Stimulated activated CD4-positive, alpha-beta T cell treated with anti-CD3 and anti-CD28 coated beads, Interleukin-12 subunit alpha, Interleukin-12 subunit beta, amount 100 ng/mL, for 4 hours (primary cell): ENCODE measurements at places on chromosomes 1 and 21.

DNA sequence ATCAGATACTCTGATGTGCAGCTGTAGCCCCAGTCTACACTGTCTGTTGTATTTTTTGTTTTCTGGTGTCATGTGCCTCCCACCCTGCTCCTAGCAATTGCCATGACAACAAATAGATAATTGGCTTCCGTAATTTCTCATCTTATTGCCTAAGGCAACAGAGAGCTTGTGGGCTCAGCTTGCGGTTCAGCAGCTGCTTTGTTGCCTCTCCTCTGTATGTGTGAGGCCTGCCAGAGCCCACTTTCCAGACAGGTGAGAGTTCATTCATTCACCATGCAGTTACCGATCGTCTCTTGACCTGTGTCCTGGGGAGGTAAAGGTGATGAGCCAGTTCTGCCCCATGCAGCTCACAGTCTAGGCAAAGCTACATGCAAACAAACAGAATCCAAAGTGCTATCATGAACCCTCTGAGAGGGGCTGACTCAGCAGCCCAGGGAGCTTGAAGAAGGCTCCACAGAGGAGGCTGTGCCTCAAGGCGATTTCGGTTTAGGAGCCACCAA lies 11.9 kb downstream of the LGALS8 start:
- no peak for DNase-seq

- no peak for DNase-seq
Measured at GRCh38 chr1:239918634-239919033, 173.0 kb upstream of the FMN2 start.

DNA sequence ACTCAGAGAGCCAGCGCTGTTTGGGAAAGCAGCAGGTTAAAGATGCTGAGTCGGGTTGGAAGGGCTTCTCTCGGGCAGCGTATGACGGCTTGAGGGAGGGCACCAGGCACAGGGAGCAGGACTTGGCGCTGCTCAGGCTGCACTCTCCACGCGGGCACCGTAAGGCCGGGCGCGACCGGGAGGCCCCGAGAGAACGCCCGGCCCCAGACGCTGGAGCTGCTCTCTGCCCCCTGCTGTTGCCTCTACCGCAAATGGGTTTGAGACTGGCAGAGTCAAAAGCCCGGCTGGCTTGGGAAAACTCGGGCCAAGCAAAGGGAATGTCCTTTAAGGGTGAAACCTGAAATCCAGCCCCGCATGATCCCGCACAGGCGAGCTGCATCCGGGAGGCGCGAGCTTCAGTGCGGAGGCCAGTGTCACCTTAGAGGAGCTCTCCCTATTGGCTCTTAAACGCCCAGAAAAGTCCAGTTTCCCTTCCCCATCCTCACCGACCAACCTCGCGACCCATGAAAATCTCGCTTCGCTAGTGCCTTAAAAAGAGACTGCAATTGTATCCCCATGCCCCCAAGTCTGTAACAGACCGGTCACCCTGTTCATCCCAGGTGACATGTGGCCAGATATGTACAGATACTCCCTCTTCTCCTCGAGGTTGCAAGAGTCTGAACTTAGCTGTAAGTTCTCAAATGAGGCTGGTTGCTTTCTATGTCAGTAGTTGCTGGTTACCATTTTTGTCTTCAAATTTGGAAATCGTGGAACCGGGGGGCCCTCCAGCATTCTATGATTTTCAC lies 1.1 kb downstream of the PRRX1 start:
- no peak for DNase-seq

GRCh38 chr21:27741736-27742135 lies 774.8 kb upstream of the ADAMTS5 start:
- no peak for DNase-seq

DNA sequence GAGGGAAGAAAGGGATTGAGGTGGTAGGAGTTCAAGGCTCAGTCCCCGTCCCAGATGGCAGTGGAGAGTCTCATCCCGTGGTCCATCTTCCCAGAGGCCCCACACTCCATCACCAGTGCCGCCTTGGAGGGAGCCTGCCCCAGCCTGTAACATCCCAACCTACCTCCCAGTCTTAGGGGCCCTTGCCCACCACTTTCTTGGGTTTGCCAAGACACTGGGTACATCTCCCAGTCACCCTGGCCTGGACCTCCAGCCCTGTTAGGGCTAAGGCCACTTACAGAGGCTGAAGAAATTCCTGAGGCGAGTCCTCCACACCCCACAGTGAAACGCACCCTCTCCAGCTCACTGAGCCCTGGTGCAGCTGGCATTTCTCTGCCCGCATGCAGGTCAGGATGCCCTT lies 3.3 kb downstream of the TMEM200B start:
- DNase-seq, result no peak

DNA sequence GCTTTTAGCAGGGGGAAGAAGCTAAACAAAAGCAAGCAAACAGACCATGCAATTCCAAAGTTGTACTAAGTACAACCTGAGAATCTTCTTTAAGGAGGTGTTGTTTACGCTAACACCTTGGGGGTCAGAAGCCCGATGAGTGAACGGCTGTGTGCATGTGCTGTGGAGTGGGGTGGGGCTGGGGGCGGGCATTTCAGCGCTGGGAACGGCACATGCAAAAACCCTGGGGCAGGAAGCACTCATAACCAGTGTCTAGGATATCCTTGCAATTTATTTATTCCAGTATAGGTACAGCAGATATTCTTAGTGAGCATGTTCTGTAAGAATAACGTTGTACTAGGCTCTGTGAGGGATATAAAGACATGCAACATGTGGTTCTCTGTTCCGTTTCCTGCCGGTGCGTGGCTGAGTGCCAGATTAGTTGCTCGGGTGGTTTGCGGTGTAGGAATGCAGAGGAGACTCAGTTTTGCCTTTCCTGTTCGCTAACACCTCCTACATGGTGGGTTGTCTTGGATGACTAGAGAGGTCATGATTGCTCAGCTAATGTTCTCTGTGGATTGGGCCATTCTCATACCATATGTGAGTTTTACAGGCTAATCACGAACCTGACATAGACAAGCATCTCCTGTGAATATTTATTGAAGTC lies 3.7 kb downstream of the FASLG start:
- DNase-seq, result peak; percentile 78

DNA sequence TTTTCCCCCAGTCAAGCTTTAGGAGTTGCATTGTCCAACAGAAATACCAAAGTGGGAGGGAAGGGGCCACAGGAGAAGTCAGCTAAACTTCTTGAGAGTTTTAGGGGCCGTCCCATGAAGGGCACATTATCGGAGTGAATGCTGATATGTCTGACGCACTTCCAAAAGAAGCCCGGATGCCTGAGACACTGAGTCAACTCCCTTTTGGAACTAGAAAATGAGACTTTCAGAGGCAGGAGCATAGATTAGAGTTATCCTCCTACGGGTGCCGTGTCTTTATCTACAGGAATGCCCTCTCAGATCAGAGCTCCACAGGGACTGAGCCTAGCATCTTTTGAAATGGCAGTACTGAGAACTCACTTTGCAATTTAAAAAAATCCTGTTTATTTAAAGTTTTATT lies 13.1 kb downstream of the ACTN2 start:
- DNase-seq, result no peak

DNA sequence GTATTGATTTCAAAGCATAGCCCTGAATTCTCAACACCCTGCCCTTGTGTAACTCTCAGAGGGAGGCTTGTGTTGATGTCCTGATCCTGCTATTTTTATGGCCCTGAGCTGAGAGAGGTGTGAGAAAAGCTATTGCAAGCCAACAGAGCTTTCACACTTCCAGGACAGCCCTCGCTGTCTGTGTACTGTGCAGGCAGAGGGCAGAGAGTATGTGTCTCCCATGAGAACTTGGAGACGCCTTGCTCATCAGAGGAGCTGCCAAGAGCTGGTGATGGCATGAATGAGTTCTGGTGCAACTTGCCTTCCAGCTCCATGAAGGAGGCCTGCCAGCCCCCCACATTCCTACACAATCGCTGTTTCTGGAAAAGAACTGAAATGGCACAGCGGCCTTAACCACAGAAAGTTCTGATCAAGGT lies 144.1 kb upstream of the AJAP1 start:
- no peak for DNase-seq

- no peak for DNase-seq
Measured at GRCh38 chr1:79100385-79100784, 93.9 kb upstream of the ADGRL4 start.
